ENCODE measurements at places on chromosomes 16 and 17. TPM values are rescaled to one million over a fixed set of nuclear protein-coding genes. Genes with fewer than 3 reads are reported as not detected.

DNA sequence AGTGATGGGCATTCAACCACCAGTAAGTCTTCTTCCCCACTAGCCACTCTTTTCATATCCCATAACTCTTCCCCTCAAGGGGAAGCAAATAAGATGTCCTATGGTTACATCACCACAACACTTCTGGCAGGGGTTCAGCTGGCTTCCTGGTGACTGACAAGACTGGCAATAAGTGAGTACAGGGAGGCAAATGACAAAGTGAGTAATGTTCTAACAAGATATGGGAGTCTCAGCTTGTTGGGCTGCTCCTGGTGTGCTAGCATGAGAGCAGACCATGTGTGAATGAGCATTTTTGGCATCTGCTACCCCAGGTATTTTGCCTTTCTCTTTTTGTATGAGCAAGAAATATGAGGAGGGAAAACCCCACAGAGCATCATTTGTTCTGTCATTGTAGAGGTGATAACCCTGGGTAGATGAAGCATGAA is 9.9 kb downstream of the TMIGD1 start:
- peak; percentile 80 for DNase-seq

DNA sequence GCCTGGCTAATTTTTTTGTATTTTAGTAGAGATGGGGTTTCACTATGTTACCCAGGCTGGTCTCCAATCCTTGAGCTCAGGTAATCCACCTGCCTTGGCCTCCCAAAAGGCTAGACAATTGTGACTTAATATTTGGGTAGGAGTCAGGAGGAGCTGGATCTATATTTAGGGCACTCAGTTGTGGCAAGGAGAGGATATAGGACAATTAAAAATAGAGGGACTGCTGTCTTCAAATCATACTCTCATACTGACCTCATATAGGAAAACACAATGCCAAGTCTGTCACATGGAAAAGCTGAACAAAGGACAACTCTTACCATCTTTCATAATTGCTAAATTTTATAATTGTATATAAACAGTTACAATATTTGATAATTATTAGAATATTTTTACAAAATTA is 17.1 kb downstream of the IRX3 start:
- no peak for DNase-seq

The RNU2-1 gene
- total RNA-seq: not detected

DNA sequence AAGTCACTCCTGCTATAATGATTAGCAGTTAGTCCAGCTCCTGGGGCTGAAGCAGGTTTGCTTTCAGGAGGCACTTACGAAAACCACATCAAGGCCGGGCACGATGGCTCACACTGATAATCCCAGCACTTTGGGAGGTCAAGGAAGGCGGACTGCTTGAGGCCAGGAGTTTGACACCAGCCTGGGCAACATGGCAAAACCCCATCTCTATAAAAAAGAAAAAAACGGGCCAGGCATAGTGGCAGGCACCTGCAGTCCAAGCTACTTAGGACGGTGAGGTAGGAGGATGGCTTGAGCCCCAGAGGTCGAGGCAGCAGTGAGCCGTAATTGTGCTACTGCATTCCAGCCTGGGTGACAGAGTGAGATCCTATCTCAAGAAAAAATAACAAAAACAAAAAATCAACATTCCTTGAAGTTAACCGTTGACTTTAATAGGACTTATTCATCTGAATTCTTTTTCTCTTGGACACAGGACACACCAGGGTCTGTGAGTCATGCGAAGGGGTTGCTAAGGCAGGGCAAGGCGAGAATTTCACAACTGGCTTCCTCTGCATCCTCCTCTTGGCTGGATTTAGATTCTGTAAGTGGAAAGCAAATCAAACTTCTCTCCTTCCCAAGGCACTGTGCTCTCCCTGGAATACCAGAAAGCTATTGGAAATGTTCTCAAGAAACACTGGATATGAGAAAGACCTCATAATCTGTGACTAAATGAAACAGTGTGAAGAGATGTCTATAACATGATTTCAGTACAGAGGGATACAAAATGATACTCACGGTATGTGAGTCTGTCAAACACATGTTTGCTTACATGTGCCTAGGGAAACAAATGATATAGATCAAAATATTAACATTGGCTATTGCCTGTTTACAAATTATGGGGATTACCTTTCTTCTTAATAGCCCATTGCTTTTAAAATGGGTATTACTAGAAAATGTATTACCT is 99.5 kb downstream of the SYCE1L start:
- peak; percentile 99 for DNase-seq

DNA sequence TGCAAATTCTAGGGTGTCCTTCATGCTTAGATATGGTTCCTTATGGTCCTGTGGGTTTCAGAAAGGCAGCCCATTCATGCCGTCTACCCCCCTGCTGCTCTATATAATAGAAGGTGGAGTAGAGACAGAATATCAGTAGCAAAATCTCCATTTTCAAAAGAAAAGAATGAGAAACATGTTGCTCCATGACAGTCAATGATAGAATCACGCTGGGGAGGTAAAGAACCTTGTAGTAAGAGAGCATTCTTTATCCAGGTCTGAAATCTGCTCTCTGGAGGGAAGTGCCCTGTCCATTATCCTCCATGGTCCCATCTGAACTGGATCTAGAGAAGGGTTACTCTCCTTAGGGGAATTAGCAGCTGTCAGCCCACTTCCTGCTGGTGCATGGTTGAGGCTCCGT is 272.8 kb downstream of the WWOX start:
- no peak for DNase-seq

DNA sequence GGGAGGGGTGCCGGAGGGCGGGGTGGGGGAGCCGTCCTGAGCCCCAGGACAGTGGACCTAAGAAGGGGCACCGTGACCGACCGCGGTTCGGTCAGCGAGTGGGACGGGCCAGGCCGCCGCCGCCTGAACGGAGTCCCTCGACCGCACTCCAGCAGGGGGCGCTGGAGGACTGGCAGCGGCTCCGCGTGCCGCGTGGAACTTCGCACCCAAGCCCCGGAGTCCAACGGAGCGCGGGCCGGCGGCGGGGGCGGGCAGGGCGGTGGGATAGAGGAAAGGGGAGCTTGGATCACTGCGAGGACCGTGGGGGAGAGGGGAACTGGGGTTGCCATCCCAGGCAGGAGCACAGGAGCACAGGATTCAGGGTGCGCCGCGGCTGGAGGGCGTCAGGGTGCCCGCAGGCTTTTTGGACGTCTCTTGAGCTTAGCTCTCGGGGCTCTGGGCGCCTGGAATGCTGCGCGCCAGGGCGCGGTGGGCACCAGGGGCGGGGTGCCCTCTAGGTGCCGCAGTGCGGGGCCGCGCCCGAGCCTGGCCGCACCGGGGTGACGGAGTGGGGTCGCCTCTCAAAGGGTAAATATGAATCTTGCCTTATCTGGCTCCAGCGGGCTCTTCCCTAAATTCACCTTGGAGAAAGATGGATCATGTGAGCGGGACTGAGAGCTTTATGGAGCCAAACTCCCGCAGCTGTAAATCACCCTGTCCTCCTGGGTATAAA is 379 bp upstream of the OTOP2 start:
- no peak for DNase-seq

GRCh38 chr17:55567240-55568214 is 56.3 kb upstream of the SMIM36 start:
- no peak for DNase-seq

All from renal cortical epithelial cell (primary cell).